Vein endothelial cell (primary cell): ENCODE measurements at places on chromosomes 3 and 15. TPM values are rescaled to one million over a fixed set of nuclear protein-coding genes. Genes with fewer than 3 reads are reported as not detected.

Gene WDR76
- total RNA-seq = 10.1 and 28.7 TPM in 2 replicates

Gene GOLGA8J
- total RNA-seq = not detected in 2 replicates

Gene GLDN
- not detected in 2 replicates for total RNA-seq

Gene PROS1
- total RNA-seq = 9.1 and 12.6 TPM in 2 replicates

Gene SPATA12
- total RNA-seq = 0.33 and 0.48 TPM in 2 replicates

Gene CCR4
- 0.10 TPM in 1 of 2 replicates, not detected in the other for total RNA-seq

Gene BSN
- 0.19 and 0.65 TPM in 2 replicates for total RNA-seq

Gene ASB14
- not detected in 2 replicates for total RNA-seq

Gene WDR93
- 0.10 TPM in 1 of 2 replicates, not detected in the other for total RNA-seq

Gene KIF15
- total RNA-seq = 6.2 and 8.8 TPM in 2 replicates

Gene SIDT1
- total RNA-seq = 0.10 and 0.33 TPM in 2 replicates

Gene OXTR
- total RNA-seq = 0.29 and 0.65 TPM in 2 replicates

Gene FBXW12
- total RNA-seq = not detected in 2 replicates

Gene LARP6
- 12.1 and 14.7 TPM in 2 replicates for total RNA-seq

Gene AP4E1
- 10.1 and 11.0 TPM in 2 replicates for total RNA-seq

Gene MAPKBP1
- total RNA-seq = 26.5 and 32.6 TPM in 2 replicates

Gene KCNMB2
- not detected in 2 replicates for total RNA-seq

Gene AGTR1
- total RNA-seq = 0.10 TPM in 1 of 2 replicates, not detected in the other

Gene MUC4
- not detected in 2 replicates for total RNA-seq

Gene CA12
- 0.98 and 1.2 TPM in 2 replicates for total RNA-seq

Gene RETNLB
- not detected in 2 replicates for total RNA-seq

Gene REC114
- not detected in 2 replicates for total RNA-seq

Gene BAHD1
- 16.0 and 16.6 TPM in 2 replicates for total RNA-seq

Gene CAPN3
- 0.33 and 0.96 TPM in 2 replicates for total RNA-seq

Gene LRRIQ4
- under 0.01 and 0.19 TPM in 2 replicates for total RNA-seq
